NCI-H1092 treated with DMSO at 0.1 percent for 48 hours (cell line): ENCODE measurements at places on chromosomes 3 and 15.

GRCh38 chr3:119898478-119899191 lies 116.7 kb downstream of the NR1I2 start:
- no peak for DNase-seq

GRCh38 chr3:158249183-158249582 lies 139.3 kb downstream of the RSRC1 start:
- no peak for DNase-seq

DNA sequence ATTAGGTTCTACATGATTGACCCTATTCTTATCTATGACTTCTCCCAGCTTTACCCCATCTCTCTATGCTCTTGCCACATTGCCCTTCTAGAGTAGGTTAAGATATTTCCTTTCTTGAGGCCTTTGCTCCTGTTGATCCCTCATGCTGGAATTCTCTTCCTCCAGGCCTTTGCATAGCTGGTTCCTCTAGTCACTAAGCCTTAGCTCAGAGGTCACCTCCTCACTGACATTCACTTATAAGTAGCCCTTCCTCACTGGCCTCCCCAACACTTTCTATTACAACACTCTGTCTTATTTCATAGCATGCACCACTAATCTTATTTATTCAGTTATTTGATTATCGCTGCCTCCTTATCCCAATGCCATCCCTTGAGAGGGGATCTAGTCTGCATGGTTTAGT lies 228.4 kb upstream of the COL8A1 start:
- DNase-seq: no peak

- DNase-seq: no peak
Measured at GRCh38 chr3:69164296-69164695, 41.9 kb upstream of the LMOD3 start.

- DNase-seq: peak; percentile 82
Measured at GRCh38 chr3:12588039-12589009, 31.4 kb downstream of the MKRN2 start.

DNA sequence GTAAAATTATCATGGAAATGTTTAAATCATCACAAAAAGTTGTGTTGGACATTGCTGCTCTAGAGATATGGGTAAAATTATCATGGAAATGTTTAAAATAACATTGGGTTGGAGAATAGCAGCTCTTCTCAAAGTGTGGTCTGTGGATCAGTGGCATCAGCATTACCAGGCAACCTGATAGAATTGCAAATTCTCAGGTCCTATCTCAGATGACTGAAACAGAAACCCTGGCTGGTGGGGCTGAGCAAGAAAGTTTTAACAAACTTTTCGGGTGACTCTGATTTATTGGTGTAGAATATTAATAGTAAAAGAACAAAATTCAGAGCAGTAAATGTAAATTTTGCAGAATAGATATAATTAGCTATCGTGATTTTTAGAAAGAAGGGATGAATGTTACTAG lies 28.9 kb downstream of the NXPE3 start:
- no peak for DNase-seq

DNA sequence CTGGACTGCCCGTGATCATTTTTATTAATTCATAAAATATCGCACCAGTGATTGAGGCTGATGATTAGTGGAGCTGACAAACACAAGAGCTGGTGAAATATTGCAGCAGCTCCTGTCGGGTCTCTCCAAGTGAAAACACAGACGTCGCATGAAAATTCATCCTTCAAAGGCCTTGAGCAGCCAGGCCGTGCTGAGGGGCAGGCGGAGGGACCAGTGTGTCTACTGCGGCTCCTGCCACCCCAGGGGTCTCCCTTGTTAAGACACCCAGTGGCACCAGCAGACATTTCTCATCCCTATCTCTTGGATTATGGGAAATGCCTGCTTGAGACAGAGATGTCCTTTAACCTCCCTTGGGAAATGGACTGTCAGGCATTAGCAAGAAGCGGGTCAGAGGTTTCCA lies 289.4 kb upstream of the TLE3 start:
- no peak for DNase-seq

DNA sequence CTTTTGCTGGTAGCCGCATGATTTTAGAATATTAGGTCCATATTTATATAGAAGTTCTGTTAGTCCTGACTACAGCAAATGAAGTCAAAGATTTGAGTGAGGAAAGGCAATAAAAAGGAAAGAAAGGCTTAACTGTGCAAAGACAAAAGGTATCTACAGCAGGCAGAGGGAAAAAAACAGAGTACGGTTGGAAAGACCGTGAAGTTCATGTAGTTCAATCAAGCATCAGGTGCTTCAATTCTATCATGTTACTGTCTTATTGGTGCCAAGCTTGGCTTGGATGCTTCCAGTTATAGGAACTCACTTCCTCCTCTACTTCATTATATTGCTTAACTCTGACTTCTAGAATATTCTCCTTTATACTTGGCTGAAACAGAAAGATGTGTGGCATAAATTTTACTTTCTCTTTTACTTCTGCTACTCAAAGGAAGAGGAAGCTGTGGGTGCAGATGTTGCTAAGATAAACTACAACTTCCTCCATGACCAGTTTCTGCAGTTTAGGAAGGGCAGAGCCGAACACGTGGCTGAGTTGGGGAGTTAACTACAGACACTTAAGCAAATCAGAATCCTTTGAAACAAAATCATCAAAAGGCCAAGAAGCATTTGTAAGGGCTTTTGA lies 72.6 kb upstream of the ZBED2 start:
- DNase-seq: no peak

- DNase-seq: no peak
Measured at GRCh38 chr3:184783319-184783718, 28.6 kb upstream of the VPS8 start.

- DNase-seq: no peak
Measured at GRCh38 chr15:33467816-33468163, 157.0 kb downstream of the RYR3 start.

- DNase-seq: no peak
Measured at GRCh38 chr15:25243800-25244097, 195.1 kb downstream of the UBE3A start.

- no peak for DNase-seq
Measured at GRCh38 chr3:122271246-122271898, 53.7 kb upstream of the CSTA start.

DNA sequence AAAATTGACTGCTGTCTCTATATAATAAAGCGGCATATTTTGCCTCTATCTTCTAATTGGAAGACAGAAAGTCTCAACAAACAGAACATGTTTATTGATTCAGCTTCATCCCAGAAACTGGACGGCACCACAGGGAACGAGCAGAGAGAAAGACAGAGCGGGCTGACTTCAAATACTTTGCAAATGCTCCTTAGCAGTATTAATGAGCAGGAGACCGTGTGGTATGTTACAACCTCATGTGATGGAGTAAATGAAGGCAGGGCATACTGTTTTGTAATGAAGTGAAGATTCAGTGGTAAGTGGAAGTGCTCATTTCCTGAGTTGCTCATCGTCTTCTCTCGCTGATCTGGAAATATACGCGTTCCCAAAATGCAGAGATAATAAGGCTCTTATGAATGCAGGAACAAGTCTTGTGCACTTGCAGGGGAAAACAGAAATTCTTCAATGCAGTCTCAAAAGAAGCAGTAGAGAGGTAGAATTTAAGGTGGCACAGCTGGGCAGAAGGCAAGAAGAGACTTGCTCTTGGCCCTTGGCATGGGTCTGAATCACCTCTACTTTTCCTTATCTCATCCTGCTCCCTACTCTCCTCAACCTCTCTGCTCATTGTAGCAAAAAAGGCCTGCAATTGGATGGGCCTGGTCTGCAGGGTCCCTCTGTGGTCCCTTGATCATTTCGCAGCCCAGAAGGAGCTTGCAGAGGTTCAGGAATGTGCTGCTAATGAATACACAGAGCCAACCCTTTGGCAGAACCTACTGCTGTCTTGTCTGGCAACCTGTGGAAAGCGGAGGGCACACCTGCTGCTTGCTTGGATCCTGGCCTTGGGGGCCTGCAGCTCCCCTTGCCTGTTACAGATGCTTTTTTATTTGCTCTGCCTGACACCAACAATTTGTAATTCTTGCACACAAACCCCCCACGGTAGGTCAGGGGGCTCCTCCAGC lies 604.9 kb upstream of the CFAP20DC start:
- DNase-seq: no peak

DNA sequence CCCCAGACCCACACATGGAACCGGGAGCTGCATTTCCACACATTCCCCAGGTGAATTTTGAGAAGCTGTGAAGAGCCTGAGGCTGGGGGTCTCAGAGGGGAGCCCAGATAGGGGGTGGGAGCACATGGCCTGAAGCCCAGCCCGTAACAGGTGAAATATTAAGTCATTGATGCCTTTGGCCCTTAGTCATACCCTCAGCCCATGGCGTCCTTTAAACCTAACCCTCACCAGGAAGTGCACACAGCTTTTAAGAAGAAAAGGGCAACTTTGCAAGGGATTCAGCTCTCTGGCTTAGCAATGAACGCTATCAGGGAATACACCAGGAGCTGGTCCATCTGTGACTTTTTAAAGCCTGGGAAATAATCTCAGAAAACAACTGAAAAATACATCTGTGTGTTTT lies 40.6 kb downstream of the WNT7A start:
- no peak for DNase-seq

GRCh38 chr15:74128785-74129585 lies 1.4 kb upstream of the ISLR2 start:
- DNase-seq: peak; percentile 34

- no peak for DNase-seq
Measured at GRCh38 chr3:179105881-179106280, 34.3 kb upstream of the ZMAT3 start.

- no peak for DNase-seq
Measured at GRCh38 chr15:84778194-84778593, 29.8 kb downstream of the ZNF592 start.

DNA sequence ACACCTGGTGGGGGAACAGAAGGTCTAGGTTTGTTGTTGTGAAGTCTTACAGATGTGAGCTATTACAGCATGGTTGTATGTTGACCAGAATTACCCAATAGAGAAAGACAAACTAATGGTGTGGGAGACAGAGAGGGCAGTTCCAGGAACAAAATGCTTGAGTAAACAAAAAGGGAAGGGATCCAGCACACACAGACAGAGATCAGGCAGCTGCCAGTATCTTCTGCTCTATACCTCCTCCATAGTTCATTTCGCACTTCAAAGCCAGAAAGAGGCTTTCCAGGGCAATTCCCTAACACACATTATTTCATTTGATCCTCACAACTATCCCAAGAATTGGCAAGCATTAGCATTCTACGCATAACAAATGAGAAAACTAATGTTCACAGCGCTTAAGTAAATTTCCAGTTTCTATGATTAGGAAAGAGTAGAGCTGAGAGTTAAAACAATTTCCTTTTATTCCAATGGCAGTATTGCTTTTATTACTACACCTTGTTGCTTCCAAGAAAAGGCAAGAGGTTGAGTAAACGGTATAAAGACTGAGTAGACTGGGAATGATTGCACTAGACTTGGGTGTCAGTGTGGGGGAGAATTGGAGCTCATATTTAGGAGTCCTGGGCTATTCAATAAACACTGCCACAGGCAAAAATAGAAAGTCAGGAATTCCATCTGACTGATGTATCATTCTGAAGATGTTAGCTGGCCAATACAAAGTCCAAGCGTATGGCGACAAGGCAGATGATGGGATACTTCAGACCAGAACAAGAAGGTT lies 39.7 kb upstream of the ZNF280D start:
- DNase-seq: peak; percentile 1

GRCh38 chr3:137293086-137293485 lies 335.3 kb downstream of the IL20RB start:
- no peak for DNase-seq

DNA sequence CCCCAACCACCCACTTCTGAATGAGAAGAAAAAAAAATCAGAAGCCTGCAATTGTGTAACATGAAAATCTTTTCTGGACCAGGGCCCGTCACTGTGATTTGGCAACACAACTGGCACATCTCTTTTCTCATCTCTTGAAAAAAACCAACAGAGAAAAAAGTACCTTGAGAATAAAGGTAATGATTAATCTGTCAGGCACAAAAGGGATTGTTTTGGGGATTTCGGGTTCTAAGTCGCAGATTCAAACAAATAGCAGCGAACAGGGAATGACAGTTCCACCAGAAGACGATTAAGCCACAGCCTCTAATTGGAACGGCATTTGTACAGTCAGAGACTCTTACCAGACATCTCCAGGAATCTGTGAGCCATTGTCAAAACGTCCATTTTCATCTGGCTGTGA lies at the start of gene AQP9:
Gene AQP9 (plus strand): TSS at position 276 of the 400 bp plus-strand sequence. CDS start 185 bp downstream, outside the sequence.
- no peak for DNase-seq

- no peak for DNase-seq
Measured at GRCh38 chr3:151062611-151063010, 22.9 kb upstream of the MED12L start.

DNA sequence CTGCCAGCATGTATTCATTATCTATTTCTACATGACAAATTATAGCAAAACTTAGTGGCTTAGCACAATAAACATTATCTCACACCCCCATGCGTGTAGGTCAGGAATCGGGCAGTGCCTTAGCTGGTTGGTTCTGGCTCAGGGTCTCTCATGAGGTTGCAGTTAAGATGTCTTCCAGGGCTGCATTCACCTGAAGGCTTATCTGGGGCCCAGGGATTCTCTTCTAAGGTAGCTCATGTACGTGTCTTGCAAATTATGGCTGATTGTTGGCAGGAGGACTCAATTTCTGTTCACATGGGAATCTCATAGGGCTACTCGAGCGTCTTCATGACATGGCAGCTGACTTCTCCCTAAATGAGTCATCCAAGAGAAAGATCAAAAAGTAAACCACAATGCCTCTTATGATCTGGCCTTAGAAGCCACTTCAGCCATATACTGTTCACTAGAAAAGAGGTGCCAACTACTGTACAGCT lies 42.9 kb upstream of the TSC22D2 start:
- DNase-seq: no peak

- DNase-seq: no peak
Measured at GRCh38 chr3:114411811-114412803, 118.3 kb downstream of the TIGIT start.

DNA sequence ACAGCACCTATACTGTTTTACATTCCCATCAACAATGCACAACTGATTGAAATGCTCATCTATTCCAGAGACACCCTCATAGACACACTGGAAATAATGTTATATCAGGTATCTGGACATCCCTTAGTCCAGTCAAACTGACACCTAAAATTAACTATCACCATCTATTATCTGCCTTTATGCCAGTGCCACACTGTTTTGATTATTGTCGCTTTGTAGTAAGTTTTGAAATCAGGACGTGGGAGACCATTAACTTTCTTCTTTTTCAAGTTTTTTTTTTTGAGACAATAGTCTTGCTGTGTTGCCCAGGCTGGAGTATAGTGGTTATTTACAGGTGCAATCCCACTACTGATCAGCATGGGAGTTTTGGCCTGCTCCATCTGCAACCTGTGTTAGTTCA lies 9.4 kb upstream of the KLHL40 start:
- no peak for DNase-seq

DNA sequence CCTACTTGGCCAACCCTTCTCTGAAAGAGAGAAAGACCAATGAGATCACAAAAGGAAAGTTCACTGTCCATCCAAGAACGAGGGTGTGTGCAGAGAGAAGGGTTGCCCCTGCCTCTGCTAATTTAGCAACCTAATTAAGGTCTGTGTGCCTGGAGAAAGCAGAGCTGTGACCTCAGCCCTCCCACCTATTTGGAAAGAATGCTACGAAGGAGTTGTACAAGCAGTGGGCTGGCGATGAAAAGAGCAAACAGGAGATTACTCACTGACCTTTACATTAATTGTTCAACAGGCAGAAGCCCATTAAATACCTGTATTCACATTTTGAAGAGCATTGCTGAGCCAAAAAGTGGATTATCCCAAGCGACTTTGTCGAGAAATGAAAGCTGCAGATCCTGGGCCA lies 314.9 kb downstream of the NTRK3 start:
- no peak for DNase-seq
